ENCODE measurements at places on chromosomes 7 and 10. TPM values are rescaled to one million over a fixed set of nuclear protein-coding genes. Genes with fewer than 3 reads are reported as not detected.
A peak's percentile ranks its signal among the peaks of the same experiment; 100 is the strongest.

- no peak overlapping the region for H3K27ac ChIP-seq
- DNase-seq: peak; percentile 81
- H3K4me3 ChIP-seq: no peak overlapping the region
- peaks cover 12% of the 10 kb centered on the region for H3K4me1 ChIP-seq
- H3K27me3 ChIP-seq: peaks cover 20% of the 10 kb centered on the region
Measured at GRCh38 chr7:151018421-151019129, 5.7 kb downstream of the ATG9B start.

GRCh38 chr7:22488643-22489462 lies 11.1 kb downstream of the STEAP1B start:
- no peaks in the 10 kb centered on the region for H3K27me3 ChIP-seq
- no peaks in the 10 kb centered on the region for H3K4me1 ChIP-seq
- peak; percentile 59 for DNase-seq
- no peaks in the 10 kb centered on the region for H3K36me3 ChIP-seq

DNA sequence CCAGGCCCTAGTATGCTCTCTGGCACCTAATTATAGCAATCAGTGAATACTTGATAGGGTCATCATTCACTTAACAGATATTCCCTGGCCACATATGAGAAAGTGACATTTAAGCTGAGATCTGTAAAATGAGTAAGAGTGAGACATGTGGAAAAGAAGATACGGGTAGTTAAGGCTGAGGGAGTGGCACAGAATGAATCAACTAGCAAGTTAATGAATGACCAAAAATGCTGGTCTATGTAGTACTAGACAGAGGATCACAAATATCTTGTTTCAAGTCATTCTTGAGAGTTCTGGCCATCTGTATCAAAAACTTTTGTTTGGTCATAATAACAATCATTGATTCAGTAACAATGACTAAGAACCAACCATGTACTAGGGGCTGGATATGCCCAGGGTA lies 954.9 kb downstream of the CNTNAP2 start:
- DNase-seq: no peak
- no peaks in the 10 kb centered on the region for H3K4me1 ChIP-seq
- no peaks in the 10 kb centered on the region for H3K27me3 ChIP-seq
- H3K36me3 ChIP-seq: no peaks in the 10 kb centered on the region
- no peak overlapping the region for H3K27ac ChIP-seq

- no peaks in the 10 kb centered on the region for H3K36me3 ChIP-seq
- no peak overlapping the region for H3K27ac ChIP-seq
- no peak overlapping the region for H3K4me3 ChIP-seq
- peaks cover 3% of the 10 kb centered on the region for H3K4me1 ChIP-seq
Measured at GRCh38 chr7:103140061-103140460, 8.8 kb downstream of the NAPEPLD start.

DNA sequence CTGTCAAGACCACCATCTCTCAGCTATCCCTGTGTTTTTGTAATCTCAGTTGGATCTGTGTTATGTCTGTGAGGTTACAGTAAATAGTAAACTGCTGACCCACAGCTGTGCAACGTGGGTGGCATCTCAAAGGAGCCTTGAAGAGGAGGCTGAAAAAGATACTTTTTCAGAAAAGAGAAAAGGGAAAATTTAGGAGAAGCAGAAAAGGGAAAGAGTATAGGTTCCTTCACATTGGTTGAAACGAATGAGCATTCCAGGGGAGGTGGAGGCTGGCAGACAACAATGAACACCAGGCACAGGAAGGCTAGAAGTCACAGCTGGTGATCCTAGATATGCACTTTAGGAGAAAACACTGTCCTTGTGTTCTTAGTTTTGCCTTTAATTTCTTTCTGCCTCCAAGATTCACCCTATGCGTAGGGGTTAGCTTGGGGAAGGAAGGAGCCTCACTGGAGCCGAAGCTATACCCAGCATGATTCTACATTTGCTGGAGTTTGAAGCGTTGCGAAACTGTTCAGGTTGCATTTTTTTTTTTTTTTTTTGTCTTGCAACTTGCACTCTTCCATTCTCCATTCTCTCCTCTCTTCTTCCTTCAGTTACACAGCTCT lies 18.3 kb downstream of the CPED1 start:
- H3K36me3 ChIP-seq: no peaks in the 10 kb centered on the region
- H3K4me1 ChIP-seq: no peaks in the 10 kb centered on the region
- H3K27me3 ChIP-seq: no peaks in the 10 kb centered on the region
- H3K27ac ChIP-seq: no peak overlapping the region

DNA sequence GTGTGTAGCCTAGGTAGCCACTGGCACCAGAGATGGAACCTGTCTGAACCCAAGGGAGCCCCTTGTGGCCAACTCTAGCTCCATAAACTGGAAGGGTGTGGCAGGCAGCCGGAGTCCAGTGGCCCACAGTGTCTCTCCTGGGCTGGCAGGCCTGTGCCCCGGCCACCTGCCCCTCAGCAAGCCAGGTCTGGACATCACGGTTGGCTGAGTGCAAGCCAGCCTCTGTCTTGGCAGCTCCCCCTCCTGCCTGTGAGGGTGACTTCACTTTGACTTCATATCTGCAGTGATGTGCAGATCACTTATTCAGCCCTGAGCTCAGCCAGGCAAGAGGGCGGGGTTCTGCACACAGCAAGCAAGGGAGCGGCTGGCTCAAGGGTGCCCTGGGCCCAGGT lies 1.3 kb upstream of the RET start:
- no peak overlapping the region for H3K4me3 ChIP-seq
- H3K27ac ChIP-seq: no peak overlapping the region
- peaks cover 16% of the 10 kb centered on the region for H3K4me1 ChIP-seq
- no peaks in the 10 kb centered on the region for H3K36me3 ChIP-seq
- H3K27me3 ChIP-seq: peaks cover 24% of the 10 kb centered on the region
- no peak for DNase-seq

DNA sequence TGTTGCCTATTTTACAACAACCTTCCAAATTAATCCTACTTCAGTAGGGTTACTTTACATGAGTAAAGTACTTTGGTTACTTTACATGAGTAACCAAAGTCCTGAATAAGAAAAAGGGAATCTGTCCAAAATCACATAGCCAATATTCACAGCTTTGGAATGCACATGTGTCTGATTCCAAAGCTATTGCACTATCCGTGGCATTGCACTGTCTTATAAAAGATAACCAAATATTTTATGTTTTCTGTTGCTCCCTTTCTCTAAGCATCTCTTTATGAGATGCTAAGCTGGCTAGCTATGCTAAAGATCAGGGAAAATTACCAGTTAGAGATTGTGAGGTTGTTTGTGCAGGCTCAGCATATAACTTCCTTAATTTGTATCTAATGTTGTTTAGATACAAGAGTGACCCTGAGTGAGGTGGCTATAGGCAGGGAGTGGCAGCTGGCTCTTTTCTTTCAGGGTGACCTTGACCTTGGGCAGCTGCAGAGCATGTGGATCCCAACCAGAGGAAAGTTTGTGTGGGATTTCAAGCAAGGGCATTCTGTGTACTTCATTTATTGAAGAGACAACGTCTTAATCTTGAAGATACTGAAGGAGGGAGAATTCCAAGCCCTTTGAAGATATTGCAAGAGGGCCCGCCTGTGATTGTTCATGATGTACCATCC lies 366.1 kb upstream of the ANKRD30A start:
- no peaks in the 10 kb centered on the region for H3K27me3 ChIP-seq
- DNase-seq: no peak
- no peak overlapping the region for H3K27ac ChIP-seq
- H3K4me1 ChIP-seq: no peaks in the 10 kb centered on the region

GRCh38 chr7:32357535-32358277 lies 132.5 kb downstream of the LSM5 start:
- no peaks in the 10 kb centered on the region for H3K4me1 ChIP-seq
- peaks cover 8% of the 10 kb centered on the region for H3K27me3 ChIP-seq
- no peak overlapping the region for H3K27ac ChIP-seq
- H3K36me3 ChIP-seq: no peaks in the 10 kb centered on the region

GRCh38 chr10:77332256-77332655 lies 305.4 kb downstream of the KCNMA1 start:
- no peaks in the 10 kb centered on the region for H3K36me3 ChIP-seq
- H3K4me1 ChIP-seq: no peaks in the 10 kb centered on the region
- no peak for DNase-seq
- H3K4me3 ChIP-seq: no peak overlapping the region

- H3K27ac ChIP-seq: no peak overlapping the region
- no peak overlapping the region for H3K4me3 ChIP-seq
- DNase-seq: no peak
- H3K36me3 ChIP-seq: no peaks in the 10 kb centered on the region
- H3K27me3 ChIP-seq: no peaks in the 10 kb centered on the region
Measured at GRCh38 chr7:122413339-122413738, 108.8 kb upstream of the FEZF1 start.

DNA sequence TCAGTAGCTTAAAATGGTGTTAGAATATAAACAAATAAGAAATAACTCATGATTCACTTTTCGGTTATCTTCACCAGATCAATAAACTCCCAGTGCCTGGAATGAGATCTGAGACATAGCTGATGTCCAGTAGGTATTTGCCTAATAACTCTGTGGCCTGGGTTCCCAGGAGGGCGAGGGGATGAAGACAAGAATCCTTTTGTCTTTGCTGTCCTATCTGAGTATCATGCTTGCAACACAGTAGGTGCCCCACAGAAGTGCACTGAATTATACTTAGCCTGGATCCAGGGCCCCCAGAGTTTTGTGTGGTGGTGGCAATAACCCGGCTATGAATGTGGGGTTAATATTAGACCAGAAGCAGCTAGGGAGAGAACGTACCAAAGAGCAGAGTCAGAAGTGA lies 350.1 kb upstream of the AOAH start:
- H3K27ac ChIP-seq: no peak overlapping the region
- peaks cover 6% of the 10 kb centered on the region for H3K36me3 ChIP-seq
- DNase-seq: no peak
- no peak overlapping the region for H3K4me3 ChIP-seq
- no peaks in the 10 kb centered on the region for H3K4me1 ChIP-seq
- H3K27me3 ChIP-seq: no peaks in the 10 kb centered on the region

DNA sequence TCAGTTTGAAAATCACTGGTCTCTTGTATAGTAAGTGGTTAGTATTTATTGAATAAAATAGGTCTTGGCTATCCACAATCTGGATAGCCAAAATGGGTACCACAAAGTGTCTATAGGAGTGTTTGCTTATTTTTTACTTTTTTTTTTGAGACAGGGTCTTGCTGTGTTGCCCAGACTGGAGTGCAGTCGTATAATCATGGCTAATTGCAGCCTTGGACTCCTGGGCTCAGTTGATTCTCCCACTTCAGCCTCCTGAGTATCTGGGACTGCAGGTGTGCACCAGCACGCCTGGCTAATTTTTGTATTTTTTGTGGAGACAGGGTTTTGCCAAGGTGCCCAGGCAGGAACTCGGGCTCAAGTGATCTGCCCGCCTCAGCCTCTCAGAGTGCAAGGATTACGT lies 2.8 kb downstream of the RBM33 start:
- no peaks in the 10 kb centered on the region for H3K27me3 ChIP-seq
- no peak for DNase-seq
- peaks cover 9% of the 10 kb centered on the region for H3K4me1 ChIP-seq
- H3K27ac ChIP-seq: no peak overlapping the region
- no peaks in the 10 kb centered on the region for H3K36me3 ChIP-seq

- H3K36me3 ChIP-seq: no peaks in the 10 kb centered on the region
- no peak overlapping the region for H3K27ac ChIP-seq
Measured at GRCh38 chr10:99084161-99084560, 151.5 kb downstream of the HPSE2 start.

GRCh38 chr7:85068799-85069198 lies 118.1 kb downstream of the SEMA3D start:
- no peak for DNase-seq
- H3K36me3 ChIP-seq: no peaks in the 10 kb centered on the region
- no peaks in the 10 kb centered on the region for H3K4me1 ChIP-seq
- H3K4me3 ChIP-seq: no peak overlapping the region
- H3K27me3 ChIP-seq: no peaks in the 10 kb centered on the region
- H3K27ac ChIP-seq: no peak overlapping the region

- H3K36me3 ChIP-seq: no peaks in the 10 kb centered on the region
- no peak overlapping the region for H3K4me3 ChIP-seq
Measured at GRCh38 chr7:2873686-2874551, 29.8 kb upstream of the GNA12 start.

GRCh38 chr10:78397786-78398185 lies 364.1 kb downstream of the RPS24 start:
- no peak overlapping the region for H3K27ac ChIP-seq
- no peaks in the 10 kb centered on the region for H3K36me3 ChIP-seq
- H3K4me3 ChIP-seq: no peak overlapping the region
- H3K27me3 ChIP-seq: no peaks in the 10 kb centered on the region
- H3K4me1 ChIP-seq: no peaks in the 10 kb centered on the region
- DNase-seq: no peak

GRCh38 chr7:140156460-140157080 lies 20.2 kb downstream of the KDM7A start:
- H3K27me3 ChIP-seq: no peaks in the 10 kb centered on the region
- H3K4me3 ChIP-seq: no peak overlapping the region
- no peak overlapping the region for H3K27ac ChIP-seq
- no peaks in the 10 kb centered on the region for H3K36me3 ChIP-seq
- peaks cover 22% of the 10 kb centered on the region for H3K4me1 ChIP-seq
- no peak for DNase-seq

- no peak overlapping the region for H3K4me3 ChIP-seq
- no peak overlapping the region for H3K27ac ChIP-seq
- H3K27me3 ChIP-seq: peaks cover 12% of the 10 kb centered on the region
- no peaks in the 10 kb centered on the region for H3K36me3 ChIP-seq
- no peaks in the 10 kb centered on the region for H3K4me1 ChIP-seq
Measured at GRCh38 chr10:9219860-9220259, 1165.4 kb downstream of the GATA3 start.

The C10orf67 gene
- 0.68 TPM for total RNA-seq

The ALOX5 gene
- 145 TPM for total RNA-seq

The HSPA12A gene
- total RNA-seq: 9.1 TPM

The SDK1 gene
- 13.5 TPM for total RNA-seq

The KCND2 gene
- total RNA-seq: 0.23 TPM

The FEZF1 gene
- not detected for total RNA-seq

The TET1 gene
- total RNA-seq: 3.1 TPM

The CPA2 gene
- total RNA-seq: not detected

The MARCHF5 gene
- total RNA-seq: 41.8 TPM

The SAP25 gene
- total RNA-seq: 6.3 TPM
